Erythroblast (primary cell): ENCODE measurements at places on chromosomes 3 and 15.

- DNase-seq, result no peak
Observed at GRCh38 chr15:45618813-45619212, 16.0 kb upstream of the SQOR start.

DNA sequence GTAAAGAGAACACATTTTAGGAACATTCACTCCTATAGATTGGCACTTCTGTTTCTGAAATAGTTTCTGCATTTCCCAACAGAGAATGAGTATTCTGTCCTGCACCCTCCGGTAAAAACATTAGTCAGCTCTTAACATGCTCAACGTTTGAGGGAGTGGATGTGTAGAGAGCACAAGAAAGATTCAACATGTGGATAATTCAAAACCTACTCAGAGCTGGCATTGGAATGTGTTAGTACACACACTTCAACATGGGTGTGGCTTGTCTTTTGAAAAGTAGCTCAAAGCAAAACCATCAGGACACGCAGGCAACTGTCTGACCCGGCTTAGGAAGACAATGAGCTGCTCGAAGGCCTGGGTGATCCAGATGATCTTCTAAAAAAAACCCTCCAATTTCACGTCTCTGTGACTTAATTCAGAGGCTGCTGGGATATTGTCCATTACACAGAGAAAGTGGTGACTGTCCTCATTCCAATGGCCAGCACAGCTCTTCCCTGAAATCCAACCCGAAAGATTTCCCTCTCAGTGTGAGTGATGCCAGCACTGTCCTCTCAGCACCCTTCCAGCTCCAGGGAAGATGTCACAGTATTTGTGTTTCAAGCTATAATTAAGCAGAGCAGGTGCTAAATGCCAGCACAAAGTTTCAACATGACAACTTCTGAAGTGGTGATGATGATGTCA, 18.1 kb downstream of the FBN1 start:
- no peak for DNase-seq

DNA sequence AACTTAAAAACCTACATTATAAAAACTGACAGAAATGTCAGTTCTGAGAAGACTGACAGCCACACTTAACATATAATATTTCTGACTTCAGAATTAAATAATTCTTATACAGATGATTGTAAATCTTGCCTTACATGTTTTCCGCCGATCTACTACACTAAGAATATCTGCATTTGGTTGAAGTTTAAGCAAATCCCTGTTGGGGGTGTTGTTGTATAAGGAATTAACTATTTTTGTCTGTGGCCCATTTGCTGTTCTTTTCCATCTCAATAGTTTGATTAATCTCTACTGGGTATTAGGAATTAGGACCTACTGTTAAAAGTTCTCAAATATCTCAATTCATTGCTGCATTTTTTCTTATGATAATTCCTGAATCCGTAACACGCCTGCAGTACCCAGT, 838.3 kb upstream of the ROBO1 start:
- no peak for DNase-seq

DNA sequence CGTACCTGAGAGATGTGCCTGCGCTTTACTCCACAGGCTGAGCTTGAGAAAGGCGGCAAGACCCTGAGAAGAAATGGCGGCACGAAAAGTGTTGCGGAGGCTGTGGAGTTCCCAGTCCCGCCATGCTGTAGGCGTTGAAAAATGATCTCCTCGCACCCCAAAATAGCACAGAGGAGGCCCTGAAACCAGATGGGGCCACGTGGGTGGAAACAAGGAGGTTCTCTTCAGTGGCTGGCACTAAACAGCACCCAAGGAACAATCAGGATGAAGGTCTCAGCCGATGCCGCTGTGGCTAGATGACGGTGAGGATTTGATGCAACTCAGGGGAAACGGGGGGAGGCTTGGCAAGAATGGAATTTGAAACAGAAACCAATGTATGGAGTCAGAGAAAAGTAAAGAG, 57.3 kb downstream of the TMEM212 start:
- DNase-seq, result no peak

DNA sequence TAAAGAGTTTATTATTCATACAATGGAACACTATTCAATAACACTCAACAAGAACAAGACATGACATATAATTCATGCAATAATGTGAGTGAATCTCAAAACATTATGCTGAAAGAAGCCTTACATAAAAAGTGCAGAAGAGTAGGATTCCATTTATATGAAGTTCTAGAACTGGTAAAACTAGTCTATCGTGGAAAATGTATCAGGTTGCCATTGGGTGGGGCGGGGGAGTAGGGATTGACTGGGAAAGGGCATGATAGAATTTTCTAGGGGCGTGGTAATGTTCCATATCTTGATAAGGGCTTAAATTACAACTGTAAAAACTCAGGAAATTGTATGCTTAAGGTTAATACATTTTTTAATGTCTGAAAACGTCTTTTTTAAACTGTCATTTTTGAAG, 247.9 kb downstream of the SATB1 start:
- no peak for DNase-seq

- no peak for DNase-seq
Observed at GRCh38 chr3:183212096-183212495, 41.0 kb upstream of the B3GNT5 start.

DNA sequence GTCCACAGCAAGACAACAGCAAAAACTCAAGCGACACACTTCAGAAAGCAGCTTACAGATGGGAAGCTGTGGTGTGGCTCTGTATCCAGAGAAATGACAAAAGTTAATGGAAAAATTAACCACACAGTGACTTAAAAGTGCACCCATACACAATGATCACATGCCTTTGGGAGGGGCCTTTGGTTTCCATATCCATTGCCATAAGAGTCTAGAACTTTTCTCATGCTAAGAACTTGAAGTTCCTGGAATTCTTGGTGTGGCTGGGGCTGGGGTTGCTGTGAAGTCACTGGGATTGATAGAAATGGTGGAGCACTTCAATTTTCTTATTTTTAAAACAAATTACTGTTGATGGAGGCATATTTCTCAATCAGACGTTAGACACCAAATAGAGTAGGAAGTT, 108.6 kb upstream of the FEZF2 start:
- no peak for DNase-seq

- DNase-seq, result peak; percentile 8
Observed at GRCh38 chr15:87597346-87598052, 659.0 kb downstream of the NTRK3 start.

DNA sequence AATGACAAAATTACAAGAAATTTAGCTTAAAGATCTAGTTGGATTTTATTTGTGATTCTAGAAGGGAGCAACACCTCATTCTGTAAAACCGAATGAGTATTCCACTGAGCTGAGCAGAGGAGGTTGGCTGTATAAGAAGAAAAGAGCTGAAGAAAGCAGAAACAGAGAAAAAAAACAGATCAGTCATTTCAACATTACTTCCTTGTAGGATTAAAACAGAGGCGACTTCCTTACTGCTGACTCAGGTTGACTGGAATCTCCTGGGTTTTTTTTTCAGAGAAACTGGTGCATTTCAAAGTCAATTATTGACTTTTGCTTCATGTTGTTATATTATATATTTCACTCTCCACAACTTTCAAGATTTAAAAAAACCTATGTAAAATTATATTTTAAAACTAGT, 368.1 kb upstream of the UBE2E2 start:
- DNase-seq, result no peak

GRCh38 chr15:85473455-85473854, 93.1 kb downstream of the AKAP13 start:
- no peak for DNase-seq

DNA sequence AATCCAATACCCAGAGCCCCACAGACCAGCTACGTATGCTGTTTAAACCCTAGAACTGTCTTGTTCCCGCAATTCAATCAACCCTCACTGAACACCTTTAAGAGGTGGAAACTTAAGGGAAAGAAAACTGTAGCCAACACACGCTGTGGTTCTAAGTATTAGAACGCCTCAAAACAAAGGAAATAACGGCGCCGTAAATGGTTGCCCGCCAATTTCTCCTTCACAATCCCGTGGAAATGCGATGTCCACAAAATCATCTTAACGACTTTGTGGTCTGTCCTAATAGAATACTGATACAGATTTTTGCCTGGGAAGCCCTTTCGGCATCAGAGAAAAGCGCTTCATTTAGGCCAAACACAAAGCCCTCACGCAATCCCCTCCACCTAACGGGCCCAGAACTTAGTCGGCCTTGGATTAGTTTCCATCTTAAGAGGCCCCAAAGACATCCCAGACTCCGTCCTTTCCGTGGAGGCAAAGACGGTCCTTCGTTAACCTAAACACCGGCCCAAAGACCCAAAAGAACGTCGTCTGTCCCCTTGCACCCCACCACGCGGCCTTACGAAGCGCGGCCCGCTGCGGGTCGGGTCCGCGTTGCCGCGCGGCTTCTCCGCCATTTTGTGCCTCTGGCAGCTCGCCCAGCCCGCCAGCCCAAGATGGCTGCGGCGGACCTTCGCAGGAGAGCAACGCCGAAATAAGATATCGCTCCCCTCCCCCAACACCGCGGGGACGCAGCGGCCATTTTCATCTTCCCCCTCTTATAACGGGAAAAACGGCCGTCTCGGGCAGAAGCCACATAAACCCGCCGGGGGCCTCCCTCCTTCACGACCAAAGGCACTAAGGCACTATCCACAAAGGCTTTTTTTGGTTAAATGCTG, 763 bp downstream of the TRA2B start:
- DNase-seq, result peak; percentile 96

- DNase-seq, result peak; percentile 84
Observed at GRCh38 chr15:73240866-73241499, 127.8 kb downstream of the HCN4 start.

DNA sequence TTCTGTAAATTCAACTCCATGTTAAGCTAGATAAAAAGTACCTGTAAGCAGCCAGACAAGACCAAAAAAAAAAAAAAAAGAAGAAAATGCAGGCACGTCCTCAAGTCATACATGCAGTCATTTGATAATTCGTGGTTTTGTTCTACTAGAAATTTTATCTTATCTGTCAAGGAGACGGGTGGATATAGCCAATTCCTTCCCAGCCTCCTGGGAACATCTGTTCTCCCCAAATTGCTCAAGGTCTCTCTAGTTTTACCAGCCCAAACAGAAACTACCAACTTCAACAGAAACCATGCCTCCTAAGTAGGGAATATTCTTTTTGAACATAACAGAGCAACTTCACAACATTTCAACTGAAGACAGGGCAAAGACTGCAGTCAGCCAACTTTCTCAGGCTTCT, 19.5 kb downstream of the RYK start:
- DNase-seq, result peak; percentile 79

DNA sequence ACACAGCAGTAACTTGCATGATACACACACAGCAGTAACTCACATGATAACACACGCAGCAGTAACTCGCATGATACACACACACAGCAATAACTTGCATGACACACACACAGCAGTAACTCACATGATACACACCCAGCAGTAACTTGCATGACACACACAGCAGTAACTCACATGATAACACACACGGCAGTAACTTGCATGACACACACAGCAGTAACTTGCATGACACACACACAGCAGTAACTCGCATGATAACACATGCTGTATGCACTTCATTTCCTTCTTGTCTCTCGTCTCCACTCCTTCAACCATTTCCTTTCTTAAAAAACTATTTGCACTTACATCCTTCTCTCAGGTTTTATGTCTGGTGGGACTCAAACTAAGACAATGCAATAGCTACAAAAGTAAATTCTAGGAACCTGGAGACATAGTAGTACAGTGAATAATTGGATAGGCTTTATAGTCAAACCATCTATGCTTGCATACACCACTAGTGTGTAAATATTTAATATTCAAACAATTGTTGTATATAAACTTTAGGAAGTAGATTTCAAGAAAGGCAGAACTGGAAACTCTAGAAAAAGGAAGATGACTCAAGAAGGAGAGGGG, 130.8 kb downstream of the UACA start:
- peak; percentile 36 for DNase-seq

- peak; percentile 78 for DNase-seq
Observed at GRCh38 chr3:4979428-4980228, at the start of gene BHLHE40. TSS of gene BHLHE40 (plus strand) at chr3:4979437. CDS start at chr3:4979719, 282 bp downstream.

DNA sequence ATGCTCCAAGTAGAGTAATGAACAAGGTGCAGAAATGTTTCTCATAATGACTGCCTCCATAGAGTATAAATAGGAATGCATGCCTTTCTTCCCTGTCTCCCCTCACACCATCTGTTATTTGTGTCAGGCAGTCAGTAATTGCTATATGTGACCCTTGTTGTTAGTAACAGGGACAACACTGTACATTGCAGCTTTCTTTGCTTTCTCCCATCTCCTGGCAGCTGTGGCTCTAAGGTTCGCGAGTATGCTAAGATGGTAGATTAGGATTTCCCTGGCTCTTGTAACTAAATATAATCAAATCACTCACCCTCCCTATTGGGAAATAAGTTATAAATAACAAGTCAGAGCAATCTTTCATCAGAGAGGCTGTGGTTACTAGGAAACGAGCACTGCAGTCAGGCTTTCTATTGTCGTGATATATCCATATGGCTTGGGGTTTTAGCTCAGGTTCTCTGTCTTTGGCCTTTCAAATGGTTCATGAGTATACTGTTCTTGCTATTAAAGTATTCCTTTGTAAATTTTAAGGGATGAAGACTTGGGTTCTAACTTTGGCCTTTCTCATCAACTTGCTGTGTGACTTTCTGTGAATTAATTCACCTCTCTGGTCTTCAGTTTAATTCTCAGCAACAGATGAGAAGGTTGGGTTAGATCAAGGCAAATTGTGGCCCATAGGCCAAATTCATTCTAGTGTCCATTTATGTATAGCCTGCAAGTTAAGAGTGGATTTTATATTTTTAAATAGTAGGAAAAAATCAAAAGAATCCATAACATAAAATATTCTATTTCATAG, 8.1 kb upstream of the MINDY4B start:
- no peak for DNase-seq

DNA sequence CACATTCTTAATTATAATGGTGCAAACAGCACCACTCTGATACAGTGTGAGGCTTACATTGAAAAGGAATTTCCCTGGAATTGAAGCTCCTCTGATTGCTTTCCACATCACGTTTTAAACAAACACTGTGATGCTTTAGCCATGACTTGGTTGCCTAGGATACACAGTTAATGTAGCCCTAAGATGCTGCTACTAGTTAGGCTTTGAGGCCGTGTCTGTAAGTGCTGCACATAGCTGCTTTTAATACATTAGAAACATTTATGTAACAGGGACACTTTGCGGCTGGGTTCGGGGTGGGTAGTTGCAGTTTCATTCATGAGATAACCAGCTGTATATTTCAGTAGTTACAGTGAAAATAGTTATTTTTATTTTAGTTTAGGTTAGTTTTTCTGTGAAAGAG, 334.7 kb downstream of the NLGN1 start:
- no peak for DNase-seq
